ENCODE measurements at places on chromosomes 3 and 15.

GRCh38 chr15:87712211-87712610, 544.3 kb downstream of the NTRK3 start:
- H3K4me1 ChIP-seq, result no peaks in the 10 kb centered on the region
- H3K27ac ChIP-seq, result no peak overlapping the region
- DNase-seq, result no peak
- H3K36me3 ChIP-seq, result no peaks in the 10 kb centered on the region
- no peak overlapping the region for H3K4me3 ChIP-seq

GRCh38 chr15:72961346-72961745, 90.9 kb upstream of the NEO1 start:
- no peak overlapping the region for H3K27ac ChIP-seq
- no peaks in the 10 kb centered on the region for H3K4me1 ChIP-seq
- H3K36me3 ChIP-seq, result no peaks in the 10 kb centered on the region
- no peaks in the 10 kb centered on the region for H3K27me3 ChIP-seq
- H3K4me3 ChIP-seq, result no peak overlapping the region

GRCh38 chr3:41893977-41894376, 67.9 kb downstream of the ULK4 start:
- DNase-seq, result peak; percentile 51
- no peaks in the 10 kb centered on the region for H3K36me3 ChIP-seq
- no peaks in the 10 kb centered on the region for H3K27me3 ChIP-seq

GRCh38 chr15:58438956-58439355, 7.2 kb downstream of the LIPC start:
- DNase-seq, result peak; percentile 60
- peak overlapping the region; percentile 98 for H3K27ac ChIP-seq

DNA sequence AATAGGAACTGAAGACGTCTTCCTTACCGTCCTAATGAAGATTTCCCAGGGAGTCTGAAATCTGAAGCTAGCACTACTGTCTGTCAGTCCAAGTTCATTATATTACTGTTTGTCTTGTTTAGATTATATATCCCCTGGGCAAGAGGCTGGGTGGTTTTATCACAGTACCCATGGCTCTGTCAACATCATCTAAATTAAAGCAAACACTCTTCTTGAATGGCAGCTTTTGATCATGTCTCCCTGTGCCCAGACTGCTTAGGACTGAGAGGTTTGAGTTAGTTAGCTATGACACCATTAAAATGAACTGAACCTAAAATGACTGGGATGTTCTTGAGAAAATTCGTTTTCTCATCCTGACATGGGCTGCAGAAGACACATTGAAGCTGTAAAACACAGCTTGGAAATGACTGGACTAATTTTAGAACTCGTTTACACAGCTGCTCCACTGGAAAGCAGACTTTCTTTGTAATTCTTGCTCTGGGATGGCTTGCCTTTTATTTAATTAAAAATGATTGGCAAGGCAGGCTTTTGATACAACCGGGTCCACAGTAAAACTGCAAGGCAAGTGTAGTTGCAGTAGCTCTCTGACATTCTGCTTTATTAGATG, 243.5 kb downstream of the MFSD1 start:
- no peak overlapping the region for H3K27ac ChIP-seq
- H3K4me3 ChIP-seq, result no peak overlapping the region
- H3K4me1 ChIP-seq, result no peaks in the 10 kb centered on the region
- H3K36me3 ChIP-seq, result no peaks in the 10 kb centered on the region
- no peaks in the 10 kb centered on the region for H3K27me3 ChIP-seq

- H3K27ac ChIP-seq, result no peak overlapping the region
- no peaks in the 10 kb centered on the region for H3K27me3 ChIP-seq
- no peaks in the 10 kb centered on the region for H3K4me1 ChIP-seq
- no peak overlapping the region for H3K4me3 ChIP-seq
- DNase-seq, result no peak
- no peaks in the 10 kb centered on the region for H3K36me3 ChIP-seq
These were observed 54.4 kb downstream of the SH3BP5 start for GRCh38 chr3:15277861-15278500.

DNA sequence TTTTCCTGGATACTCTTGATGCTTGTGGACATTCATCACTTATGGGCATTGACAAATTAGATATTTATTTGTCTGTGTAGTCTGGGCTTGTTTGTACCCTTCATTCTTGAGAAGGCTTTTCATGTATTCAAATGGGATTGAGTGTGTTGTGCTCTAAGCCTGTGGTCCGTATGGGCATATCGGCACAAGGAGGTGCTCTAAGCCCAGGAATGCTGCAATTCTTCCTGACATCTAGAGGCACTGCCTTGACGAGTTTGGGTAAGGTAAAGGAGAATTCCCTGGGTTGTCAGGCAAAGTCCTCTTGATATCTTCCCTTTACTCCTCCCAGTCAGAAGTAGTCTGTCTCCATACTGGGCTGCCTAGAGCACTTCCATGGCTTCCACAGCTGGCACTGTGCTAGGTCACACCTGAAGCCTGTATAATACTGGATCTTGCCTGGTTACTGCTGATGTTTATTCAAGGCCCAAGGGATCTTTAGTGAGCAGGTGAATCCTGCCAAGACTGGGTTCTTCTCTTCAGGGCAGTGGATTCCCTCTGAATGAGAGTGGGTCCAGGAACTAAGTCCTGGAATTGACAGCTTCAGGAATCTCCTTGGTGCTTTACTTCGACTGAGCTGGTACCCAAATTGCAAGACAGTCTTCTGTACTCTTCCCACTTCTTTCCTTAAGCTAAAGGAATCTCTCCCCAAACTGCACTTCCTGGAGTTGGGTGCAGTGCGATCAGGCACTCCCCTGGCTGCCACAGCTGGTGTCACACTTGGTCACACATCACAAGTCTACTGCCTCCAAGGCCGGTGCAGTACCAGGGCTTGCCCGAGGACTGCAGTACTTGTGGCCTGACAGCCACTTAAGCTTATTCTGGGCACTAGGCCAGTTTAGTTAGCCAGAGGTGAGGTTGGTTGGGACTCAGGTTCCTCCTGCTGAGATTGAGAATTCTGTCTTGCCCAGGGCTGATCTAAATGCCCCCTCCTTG, 46.0 kb downstream of the GALK2 start:
- peak; percentile 16 for DNase-seq
- H3K4me3 ChIP-seq, result no peak overlapping the region
- no peaks in the 10 kb centered on the region for H3K27me3 ChIP-seq
- no peak overlapping the region for H3K27ac ChIP-seq
- H3K4me1 ChIP-seq, result peaks cover 8% of the 10 kb centered on the region

DNA sequence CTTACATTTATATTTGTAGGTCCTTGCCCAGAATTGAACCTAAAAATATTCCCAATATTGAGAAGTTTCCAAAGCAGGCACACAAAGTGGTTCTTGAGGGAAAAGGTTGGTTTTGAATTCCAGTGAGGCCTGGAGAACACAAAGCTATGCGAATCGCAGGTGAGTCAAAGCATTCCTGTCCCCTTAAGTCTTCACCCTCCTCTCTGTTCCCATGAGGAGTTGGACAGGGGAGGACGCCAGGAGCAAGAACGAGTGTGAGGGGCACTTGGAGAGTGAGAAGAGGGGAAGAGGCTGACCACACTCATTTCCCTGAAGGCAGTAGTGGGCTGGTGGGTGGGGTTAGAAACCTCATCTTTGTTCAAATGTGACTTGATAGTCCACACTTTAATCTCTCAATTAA, 185.8 kb upstream of the EOMES start:
- DNase-seq, result no peak
- H3K27ac ChIP-seq, result no peak overlapping the region
- no peak overlapping the region for H3K4me3 ChIP-seq
- no peaks in the 10 kb centered on the region for H3K4me1 ChIP-seq

Measured in HCT116 (cell line).